ENCODE measurements at places on chromosomes 1 and 21.

- peak; percentile 47 for DNase-seq
Measured at GRCh38 chr1:206723805-206724472, 39.2 kb downstream of the MAPKAPK2 start.

DNA sequence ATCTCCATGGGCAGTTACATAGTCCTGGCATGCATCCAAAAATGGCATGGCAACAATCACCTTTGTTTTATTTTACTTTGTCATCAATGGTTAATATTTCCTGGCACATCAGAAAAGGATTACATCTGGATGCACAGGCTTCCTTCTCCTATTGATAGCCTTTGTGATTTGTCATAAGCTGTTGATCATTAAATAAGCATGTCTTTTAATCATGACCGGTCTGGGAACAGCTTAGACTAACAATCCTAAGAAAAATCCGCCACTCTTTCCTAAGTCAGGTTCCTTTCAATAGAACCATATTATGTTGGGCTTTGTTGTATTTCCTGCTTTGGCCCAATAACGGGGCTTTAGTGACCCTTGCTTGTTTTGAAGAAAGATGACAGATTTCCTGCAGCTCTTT is 330.6 kb downstream of the DUSP10 start:
- no peak for DNase-seq

GRCh38 chr1:59016390-59016789 is 232.5 kb upstream of the JUN start:
- no peak for DNase-seq

DNA sequence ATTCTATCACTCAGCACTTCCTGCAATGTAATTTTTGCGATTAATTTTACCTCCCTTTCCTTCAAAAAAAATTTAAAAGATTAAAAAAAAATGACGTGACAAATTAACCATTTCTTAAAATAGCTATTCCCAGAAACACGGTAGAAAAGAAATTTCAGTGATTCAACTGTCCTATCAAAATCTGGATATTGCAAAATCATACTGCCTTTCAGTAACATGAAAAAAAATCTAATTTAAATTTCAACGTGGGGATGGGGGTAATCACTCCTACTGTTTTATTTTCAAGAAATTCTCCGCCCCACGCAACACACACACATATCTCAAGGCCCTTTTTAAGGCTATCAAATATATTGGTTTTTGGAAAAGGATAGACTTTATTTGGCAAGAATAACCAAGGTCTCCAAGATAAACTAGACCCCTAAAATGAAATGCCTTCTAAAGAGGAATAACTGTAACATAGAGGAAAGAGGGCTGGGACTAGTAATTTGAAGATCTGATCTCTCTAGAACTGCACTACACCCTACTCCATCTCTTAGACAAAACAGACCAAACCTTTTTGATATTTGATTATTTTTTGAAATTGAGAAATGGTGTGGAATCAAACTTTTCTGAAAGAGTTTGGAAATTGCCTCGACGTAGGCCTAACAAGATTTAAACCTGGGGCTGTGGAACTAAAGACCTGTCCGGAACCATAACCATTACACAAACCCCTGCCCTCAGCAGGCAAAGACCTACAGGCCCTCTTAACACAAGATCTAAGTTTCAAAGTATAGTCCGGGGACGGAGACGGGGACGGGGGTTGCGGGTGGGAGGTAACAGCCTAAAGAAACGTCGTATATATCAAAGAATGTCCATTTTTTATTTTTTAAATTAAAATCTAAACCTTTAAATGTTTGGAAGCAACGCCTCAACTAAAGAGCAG is 941 bp downstream of the ARNT start:
- no peak for DNase-seq

- DNase-seq = no peak
Measured at GRCh38 chr1:159880430-159880829, 18.0 kb upstream of the VSIG8 start.

GRCh38 chr1:66624412-66625060 is 90.6 kb downstream of the SGIP1 start:
- DNase-seq = peak; percentile 46

GRCh38 chr21:46424621-46425020 is 34.1 kb upstream of the DIP2A start:
- DNase-seq = no peak

GRCh38 chr1:88877382-88877825 is 14.0 kb downstream of the GTF2B start:
- no peak for DNase-seq

DNA sequence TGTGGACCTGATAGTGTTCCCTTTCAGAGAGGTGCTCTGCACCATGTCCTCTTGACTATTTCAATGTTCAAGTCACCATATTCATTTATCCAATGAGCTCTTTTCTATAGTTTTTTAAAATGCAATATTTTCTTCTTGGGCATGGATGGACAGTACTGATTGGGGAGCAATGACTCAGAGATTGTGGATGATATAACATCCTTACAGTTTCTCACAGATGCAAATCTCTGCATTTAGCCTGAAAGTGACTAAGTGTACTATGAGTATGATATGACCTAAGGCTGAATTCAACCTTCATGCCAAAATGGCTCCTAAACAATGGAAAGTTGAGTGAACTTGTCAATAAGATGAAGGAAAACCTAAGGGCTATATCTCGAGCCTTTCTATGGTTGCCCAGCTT is 36.5 kb downstream of the C4BPA start:
- DNase-seq = no peak

DNA sequence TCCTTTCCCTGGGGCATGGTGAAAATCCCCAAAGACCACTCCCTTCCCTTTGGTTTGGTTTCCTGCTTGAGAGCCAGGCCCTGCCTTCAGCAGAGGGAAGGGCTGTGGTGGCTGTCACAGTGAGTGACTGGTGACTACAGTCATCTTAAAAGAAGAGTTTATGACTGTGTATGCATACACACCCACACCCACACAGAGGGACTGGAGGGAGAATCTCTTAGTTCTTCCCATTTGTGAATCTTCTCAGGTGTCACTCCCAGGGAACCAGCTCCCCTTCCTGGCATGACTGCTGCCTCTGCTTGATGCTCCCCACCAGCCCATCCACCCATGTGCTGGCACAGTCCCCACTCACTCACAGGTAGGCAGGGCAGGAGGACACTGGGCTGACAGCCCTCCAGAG is 3.9 kb upstream of the KCNA2 start:
- DNase-seq = no peak

- DNase-seq = no peak
Measured at GRCh38 chr21:25859235-25859929, 124.6 kb downstream of the GABPA start.

- DNase-seq = no peak
Measured at GRCh38 chr1:938711-939489, 15.2 kb downstream of the SAMD11 start.

- DNase-seq = no peak
Measured at GRCh38 chr1:155077346-155077745, 1.3 kb upstream of the EFNA3 start.

DNA sequence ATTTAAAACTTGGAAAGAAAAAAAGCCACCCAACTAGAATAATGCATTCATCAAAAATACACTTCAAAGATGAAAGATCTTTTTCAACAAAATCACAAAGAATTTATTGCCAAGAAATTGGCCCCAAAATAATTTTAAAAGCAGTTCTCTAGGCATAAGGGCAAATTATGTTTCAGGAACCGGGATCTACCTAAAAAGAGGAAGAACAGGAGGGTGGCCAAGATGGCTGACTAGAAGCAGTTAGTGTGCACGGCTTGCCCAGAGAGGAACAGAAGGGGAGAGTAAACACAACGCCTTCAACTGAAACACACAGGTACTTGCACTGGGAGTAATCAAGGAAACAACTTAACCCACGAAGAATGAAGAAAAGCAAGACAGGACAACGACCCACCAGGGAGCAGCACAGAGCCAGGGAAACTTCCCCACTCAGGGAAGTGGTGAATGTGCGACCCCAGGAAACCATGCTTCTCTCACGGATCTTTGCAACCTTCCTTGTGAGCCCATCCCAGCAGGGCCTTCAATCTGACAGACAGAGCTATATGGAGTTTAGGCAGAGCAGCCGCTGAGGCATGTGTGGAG is 46.1 kb downstream of the ACKR1 start:
- DNase-seq = no peak

- no peak for DNase-seq
Measured at GRCh38 chr1:229199261-229200243, 71.4 kb upstream of the RAB4A start.
